ENCODE measurements at places on chromosomes 5 and 9.

DNA sequence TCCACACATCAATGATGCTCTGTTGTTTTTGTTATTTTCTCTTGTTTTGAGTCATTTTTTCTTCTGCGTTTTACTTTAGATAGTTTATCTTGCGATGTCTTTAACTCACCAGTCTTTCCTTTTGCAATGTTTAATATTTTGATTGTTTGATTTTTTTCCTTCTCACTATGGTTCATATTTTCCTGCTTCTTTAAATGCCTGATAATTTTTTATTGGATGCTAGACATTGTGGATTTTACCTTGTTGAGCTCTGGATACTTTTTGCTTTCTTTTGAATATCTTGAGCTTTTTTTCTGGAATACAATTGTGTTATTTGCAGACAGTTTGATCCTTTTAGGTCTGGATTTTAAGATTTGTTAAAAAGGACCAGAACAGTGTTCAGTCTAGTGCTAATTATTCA, 55.2 kb upstream of the GAS1 start:
- no peak for DNase-seq

- DNase-seq: no peak
These were observed 35.3 kb downstream of the PFDN1 start for GRCh38 chr5:140267559-140268018.

DNA sequence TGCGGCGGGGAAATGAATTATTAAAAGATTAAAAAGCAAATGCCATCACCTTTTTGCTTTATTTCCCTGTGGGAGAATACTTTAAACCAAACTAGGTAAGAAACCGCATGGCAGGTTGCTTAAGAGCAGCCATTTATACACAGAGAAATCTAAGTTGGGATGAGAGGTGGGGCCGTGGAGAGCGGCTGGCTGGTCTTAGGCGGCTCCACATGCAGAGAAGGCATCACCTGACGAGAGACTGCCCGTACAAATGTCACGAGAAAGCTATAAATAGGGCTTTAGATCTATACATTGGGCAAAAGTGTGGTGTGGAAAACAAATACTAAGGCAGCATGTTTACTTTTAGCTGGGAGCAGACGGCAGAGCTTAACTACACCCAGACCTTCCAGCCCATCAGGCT, 39.4 kb downstream of the MED27 start:
- no peak for DNase-seq

- DNase-seq: no peak
These were observed 76.8 kb downstream of the ISOC1 start for GRCh38 chr5:129171194-129171944.

DNA sequence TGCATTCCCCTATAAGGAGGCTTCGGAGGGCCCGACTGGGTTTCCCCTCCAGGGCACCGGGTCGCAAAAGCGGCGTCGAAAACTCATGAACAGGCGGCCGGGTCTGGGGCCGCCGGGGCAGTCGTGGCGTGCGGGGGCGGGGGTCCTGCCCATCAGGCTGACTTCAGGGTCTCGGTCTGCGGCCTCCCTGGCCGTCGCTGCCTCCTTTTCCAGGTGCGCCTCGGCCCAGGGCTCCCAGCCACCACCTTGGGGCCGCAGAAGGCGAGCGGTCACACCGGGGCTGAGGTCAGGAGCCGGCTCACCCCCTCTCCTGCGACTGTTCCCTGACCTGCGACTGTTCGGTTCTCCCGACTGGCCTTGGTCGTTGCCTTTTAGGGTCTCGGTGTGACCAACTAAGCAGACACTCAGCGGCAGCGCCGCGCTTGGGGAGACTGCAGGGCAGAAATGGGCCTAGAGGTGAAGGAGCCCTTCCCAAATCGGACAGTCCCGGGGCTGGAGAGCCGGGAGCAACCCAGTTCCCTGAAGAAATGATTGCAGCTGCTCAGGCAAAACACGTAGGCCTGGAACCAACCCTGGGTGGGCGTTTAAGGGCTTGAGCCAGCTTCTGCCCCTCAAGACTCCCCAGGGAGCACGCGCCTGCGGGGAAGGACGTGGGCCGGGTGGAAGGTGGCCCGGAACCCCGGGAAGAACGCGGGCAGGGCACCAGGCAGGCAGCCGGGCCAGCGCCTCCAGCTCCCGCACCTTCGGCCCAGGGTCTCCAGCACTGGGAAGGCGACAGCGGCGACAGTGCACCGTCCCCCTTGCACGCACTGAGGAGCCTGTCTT, 11.2 kb downstream of the IRX2 start:
- DNase-seq: no peak

- DNase-seq: no peak
These were observed 53.4 kb downstream of the VAV2 start for GRCh38 chr9:133938753-133939152.

GRCh38 chr5:176490301-176490700, 42.1 kb downstream of the FAF2 start:
- DNase-seq: no peak

DNA sequence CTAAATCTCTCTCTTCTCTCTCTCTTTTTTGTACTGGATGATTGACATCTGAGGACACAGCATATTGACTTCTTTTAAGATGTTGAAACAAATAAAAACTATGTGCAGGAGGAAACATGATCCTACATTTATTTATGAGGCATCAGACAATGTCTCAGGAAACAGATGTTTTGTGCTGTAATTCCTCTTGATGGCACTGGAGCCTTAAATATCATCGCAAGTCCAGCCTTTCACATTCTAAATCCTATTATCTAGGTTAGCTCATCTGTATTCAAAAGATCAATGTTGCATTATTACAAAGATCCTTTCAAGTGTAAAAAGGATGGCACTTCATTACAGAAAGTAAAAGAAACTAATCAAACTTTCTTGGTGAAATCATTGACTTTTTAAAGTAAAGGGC, 63.9 kb downstream of the MAT2B start:
- DNase-seq: no peak

DNA sequence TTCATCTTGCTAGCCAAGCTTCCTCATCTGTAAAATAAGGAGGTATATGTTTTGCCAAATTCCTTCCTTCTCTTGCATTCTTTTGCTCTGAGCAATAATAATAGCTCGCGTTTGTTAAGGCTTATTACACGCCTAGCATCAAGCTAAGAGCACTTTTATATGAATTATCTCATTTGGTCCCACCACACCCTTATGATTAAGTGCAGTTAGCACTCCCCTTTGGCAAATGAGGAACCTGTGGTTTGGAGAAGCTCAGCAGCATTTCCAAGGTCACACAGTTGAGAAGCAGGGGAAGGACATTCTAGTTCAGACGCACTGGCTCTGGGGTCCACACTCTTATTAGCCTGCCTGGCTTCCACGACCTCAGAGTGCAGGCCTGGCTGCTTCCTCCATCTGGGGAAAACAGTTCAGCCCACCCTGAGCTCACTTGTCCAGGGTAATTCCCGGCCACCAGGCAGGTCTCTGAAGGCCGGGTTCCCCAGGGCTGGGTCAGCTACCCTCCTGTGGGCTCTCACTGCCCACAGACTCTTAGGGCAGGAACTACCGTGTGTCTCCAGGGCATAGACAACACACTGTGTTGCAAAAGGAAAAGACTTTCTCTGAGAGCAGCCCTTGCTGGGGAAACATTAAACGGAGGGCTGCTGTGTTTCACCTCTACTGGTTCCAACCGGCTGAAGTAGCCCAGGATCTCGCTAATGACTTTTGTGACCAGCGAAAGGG, 9.9 kb upstream of the FBP1 start:
- DNase-seq: no peak

DNA sequence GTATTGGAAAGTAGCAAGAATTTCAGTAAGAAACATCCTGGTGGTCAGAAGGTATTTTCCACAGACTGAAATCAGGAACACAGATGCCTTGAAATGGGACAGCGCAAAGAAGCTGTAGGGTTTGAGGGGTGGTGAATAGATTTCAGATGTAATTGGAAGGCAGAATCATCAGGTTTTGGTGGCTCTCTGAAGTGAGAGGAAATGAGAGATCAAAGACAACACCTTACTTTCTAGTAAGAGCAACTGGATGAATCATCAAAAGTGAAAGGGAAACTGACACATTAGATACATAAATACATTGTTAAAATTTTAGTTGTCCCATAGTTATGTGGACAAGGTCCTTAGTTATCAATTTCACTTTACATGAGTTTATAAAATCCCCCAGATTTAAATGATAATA, 188.2 kb upstream of the SLC27A6 start:
- no peak for DNase-seq

GRCh38 chr5:10600626-10601245, 36.9 kb downstream of the ANKRD33B start:
- DNase-seq: no peak

- no peak for DNase-seq
These were observed 214.9 kb upstream of the DAP start for GRCh38 chr5:10975945-10976344.

DNA sequence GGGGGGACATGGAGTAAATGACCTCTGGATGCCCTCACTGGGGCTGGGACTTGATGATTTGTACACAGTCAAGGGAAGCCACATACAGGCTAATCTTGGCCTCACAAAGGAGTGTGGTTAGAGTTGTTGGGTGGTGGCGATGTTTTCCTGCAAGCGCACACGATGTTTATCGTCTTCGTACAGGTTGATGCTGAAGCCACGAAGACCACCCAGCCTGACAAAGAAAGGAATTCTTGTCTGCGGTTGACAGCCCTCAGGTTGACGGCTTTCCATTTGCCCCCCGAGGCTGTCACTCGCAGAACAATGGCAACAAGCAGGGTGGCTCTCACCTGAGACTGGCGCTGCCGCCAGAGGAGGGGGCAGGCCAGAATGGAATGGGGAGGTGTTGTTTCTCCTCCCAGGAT, 14.1 kb upstream of the XPA start:
- no peak for DNase-seq

DNA sequence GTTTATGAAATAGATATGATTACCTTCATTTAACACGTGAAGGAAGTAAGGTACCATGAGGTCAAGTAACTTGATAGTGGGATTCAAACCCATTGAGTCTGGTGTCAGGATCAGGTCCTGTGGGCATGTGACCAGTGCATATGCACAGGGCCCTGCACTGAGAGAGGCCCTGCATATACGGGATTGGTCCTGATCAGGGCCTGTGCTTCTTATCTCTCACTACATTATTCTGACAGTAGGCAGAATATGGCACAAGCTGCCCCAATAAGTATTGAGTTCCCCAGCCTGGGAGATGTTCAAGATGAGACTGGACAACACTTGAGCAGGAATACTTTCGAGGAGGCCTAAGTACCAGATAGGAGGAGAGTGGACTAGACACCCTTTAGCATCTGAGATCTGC, 44.0 kb downstream of the GALNT10 start:
- DNase-seq: no peak

GRCh38 chr5:95842854-95843544, 20.5 kb upstream of the GLRX start:
- DNase-seq: peak; percentile 69

- DNase-seq: no peak
These were observed 33.5 kb upstream of the ZSWIM6 start for GRCh38 chr5:61298580-61298979.

GRCh38 chr5:14168793-14169262, 25.7 kb downstream of the TRIO start:
- no peak for DNase-seq

DNA sequence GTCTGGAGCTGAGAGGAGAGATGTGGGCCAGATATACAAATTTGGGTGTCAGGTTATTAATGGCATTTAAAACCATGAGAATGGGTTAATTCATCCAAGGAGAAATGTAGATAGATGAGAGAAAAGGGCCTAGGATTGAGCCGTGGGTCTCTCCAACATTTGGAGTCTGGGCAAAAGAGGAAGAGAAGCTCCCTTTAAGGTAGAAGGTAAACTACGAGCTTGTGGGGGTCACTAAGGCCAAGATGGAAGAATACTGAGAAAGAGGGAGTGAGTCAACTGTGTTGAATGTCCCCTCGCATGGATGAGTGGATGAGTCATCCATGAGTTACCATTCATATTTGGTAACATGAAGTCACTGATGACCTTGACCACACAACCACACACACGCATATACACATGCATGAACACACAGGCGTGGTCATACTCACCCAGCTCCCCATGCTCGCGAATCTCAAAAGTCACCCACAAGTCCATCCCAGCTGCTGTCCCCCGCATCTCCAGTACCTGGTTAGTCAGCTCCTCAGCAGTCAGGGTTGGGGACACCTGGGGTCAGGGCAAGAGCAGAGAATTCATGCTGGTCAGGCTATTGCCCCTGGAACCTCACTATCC, 6.8 kb upstream of the FCHSD1 start:
- DNase-seq: no peak

DNA sequence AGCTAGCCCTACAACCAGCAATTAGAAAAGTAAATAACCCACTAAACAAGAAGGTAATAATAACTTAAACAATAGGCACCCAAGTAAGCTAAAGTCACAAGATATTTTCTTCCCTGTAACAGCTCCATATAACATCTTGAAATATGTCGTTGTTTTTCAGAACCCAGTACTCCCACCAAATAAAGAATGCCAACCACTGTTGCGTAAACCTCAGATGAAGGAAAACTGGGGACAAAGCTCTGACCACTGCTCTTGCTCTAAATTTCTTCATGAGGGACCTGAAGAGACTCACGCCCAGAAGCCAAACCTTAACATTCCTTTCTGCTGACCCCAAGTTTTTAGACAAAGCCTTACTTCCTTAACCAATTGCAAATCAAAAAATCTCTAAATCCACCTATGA, 267.7 kb upstream of the GAS1 start:
- DNase-seq: no peak

DNA sequence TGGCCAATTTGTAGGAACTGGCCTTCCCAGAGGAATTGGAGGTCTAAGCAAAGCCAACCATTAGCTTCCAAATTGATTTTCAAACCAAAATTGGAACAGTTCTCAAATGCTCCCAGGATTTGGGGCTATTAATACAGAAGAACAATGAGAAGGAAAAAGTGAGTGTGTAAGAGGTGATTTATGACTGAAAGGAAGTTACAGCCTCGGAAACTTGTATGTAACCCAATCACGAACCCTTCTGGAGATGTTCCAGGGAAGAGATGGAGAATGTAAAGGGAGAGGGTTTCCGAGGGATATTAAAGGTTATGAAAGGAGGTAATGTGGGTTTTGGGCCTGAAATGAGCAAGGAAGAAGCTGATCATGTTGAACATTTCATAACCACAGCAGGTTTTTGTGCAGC, 93.2 kb upstream of the CXCL14 start:
- DNase-seq: no peak

DNA sequence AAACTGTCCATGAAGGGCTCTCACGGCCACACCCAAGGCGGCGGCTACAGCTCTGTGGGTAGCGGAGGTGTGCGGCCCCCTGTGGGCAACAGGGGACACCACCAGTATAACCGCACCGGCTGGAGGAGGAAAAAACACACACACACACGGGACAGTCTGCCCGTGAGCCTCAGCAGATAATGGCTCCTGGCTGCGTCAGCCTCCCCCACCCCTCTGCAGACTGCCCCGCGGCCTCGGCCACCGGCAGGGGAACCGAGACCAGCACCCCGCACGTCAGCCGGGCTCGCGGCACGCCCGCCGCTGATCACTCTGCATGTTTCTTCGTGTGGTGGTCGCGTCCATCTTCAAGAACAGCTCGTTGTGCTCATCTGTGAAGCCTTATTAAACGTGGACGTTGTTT, 41.5 kb downstream of the TENT4A start:
- DNase-seq: no peak

DNA sequence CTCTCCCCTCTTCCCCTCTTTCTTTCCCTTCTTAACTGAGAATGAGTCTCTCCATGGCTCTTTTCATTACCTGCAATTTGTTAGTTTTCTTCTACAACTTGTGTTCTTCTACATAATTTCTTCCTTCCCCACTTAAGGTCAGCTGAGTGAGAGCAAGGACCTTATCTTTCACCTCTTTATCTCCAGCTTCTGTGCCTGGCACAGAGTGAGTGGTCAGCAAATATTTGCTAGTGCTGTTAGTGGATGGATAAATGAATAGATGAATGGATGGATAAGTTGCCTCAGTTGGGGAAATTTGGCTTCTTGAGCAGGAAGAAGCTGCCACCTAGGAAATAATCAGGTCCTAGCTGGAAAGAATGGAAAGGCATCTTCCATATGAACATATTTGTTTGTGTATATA, 44.6 kb upstream of the PPARGC1B start:
- no peak for DNase-seq
